ENCODE measurements at places on chromosomes 5 and 9.

DNA sequence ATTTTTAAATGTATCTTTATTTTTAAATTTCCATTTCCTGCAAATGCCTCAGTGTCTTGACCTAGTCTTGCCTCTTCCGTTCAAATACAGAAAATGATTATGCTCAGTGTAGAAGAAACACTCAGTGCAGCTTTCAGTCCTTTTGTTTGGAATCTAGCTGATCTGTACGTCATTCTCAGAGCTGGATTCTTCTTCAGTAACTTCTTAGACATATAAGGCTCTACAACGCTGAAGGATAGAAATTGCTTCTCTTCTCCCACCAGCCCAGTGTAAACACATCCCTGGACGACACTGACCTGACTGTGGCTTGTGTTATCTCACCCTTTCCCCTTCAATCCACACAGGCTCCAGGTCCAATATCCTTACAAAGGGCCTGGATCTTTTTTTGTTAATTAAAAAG, 3.2 kb upstream of the ALDH1B1 start:
- no peak for DNase-seq

- DNase-seq, result no peak
These were observed 126.4 kb downstream of the TTLL11 start for GRCh38 chr9:121966706-121967105.

DNA sequence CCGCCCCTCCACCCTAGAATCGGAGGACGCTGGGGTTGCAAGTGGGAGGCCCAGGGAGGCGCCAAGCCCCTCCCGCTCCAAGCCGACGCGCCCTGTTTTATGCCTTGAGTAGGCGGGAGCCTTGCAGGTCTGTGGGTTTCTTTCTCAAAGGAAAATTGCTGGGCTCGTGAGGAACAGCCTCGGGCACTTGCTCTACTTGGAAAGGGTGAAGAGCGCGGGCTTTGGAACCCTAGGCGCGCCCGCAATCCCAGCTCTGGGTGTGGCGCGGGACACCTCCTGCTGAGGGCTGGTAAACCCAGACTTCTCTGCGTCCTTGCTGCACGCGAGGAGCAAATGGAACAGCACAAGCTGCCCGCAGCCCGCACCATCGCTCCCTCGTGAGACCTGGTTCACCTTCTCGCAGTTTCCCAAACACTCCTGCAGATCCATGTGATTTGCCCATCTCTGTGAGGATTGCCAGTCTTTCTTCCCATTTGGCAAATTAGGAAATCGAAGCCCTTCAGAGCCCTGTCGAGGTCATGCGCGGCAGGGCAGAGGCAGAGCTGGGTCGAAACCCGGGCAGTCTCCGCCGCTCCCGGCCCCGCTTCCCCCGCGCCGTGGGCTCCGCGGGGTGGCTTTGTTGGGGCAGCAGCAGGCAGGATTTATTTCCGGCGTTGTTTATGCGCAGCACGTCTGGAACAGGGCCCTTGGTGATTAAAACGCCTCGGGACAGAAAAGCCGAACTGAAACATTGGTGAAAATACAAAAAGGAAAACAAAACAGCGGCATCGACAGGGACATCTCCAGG, 98.4 kb upstream of the CPLX2 start:
- DNase-seq, result no peak

DNA sequence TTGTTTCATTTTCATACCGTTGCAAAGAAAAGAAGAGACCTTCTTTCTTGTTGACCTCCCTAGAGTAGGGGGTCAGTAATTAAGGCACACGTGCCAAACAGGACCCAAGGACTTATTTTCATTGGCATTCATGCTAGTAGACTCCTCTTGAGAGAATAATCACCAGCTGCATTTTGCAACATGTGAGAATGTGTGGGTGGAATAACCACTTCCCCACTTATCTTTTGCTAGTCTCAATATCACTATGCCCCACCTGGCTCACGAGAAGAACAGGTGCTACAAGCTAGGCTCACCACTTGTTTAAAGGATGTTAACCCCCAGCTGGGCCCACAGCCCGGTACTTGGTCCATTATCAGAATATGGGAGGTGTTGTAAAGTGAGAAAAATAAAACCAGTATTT, 460.7 kb upstream of the MEF2C start:
- no peak for DNase-seq

GRCh38 chr9:69009708-69010107, 4.2 kb downstream of the PRKACG start:
- DNase-seq, result no peak

DNA sequence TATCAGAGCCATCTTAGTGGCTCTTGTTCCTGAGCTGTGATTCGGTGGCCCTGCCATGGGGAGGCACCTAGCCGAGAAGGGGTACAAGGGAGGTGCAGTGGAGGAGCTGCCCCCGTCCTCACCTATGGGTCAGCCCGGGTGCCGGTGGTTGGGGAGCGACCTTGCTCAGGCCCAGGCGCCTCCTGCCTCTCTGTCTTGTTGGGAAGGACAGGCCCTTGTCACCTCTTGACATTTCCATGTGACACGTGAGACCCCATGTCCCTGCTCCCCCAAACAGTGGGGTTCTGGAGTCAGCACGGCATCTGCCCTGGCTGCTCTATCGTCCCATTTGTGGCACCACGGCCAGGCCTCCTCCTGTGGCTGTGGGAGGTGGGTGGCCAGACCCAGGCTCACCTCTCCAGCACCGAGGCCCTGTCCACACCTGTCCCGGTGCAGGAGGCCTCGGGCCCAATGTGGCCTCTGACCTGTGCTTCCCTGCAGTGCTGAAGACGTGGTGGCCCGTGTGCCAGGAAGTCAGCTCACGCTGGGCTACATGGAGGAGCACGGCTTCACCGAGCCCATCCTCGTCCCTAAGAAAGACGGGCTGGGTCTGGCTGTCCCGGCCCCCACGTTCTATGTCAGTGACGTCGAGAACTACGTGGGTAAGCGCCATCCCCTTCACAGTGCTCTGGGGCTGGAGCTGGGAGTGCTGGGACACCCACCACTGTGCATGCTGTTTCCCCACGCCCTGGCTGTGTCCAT, 68.9 kb downstream of the PHF2 start:
- no peak for DNase-seq

DNA sequence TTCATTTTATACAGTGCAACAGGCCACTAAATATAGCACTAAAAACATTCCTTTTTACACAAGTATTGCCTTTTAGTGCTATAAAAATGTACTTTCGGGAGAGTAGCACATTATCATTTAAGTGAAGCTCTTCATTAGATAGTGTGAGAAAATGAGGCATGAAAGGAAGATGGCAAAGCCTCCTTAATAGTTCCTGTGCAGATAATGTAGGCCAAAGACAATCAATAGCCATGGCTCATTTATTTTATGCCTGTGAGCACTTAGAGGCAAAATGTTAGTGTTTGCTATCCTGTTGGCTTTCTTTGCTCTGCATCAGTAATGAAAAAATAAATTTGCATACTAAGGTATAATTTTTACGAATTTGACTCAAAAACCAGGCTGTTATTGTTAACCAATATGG, 929.5 kb upstream of the C9orf72 start:
- DNase-seq, result no peak

DNA sequence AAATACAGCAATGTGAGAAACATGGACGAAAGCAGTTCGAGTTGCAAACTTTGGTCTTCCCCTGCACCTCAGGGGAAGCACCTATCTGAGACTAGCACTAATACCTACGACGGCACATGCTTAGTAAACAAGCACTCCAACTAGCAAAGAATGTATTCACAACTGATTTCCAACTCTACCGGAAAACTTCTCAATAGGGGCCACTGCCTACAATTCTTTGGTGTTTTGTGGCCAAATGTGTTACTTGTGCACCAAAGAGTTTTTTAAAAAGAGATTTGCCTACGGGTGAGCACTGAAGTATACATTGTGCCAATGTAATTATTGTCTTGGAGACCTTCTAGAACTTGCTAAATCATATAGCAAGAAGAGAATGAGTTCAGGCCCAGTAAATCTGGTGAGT, 12.2 kb downstream of the ENC1 start:
- DNase-seq, result no peak

GRCh38 chr5:130135506-130135905, 231.2 kb downstream of the CHSY3 start:
- no peak for DNase-seq

- DNase-seq, result no peak
These were observed 94.1 kb downstream of the PTCH1 start for GRCh38 chr9:95422650-95423049.

DNA sequence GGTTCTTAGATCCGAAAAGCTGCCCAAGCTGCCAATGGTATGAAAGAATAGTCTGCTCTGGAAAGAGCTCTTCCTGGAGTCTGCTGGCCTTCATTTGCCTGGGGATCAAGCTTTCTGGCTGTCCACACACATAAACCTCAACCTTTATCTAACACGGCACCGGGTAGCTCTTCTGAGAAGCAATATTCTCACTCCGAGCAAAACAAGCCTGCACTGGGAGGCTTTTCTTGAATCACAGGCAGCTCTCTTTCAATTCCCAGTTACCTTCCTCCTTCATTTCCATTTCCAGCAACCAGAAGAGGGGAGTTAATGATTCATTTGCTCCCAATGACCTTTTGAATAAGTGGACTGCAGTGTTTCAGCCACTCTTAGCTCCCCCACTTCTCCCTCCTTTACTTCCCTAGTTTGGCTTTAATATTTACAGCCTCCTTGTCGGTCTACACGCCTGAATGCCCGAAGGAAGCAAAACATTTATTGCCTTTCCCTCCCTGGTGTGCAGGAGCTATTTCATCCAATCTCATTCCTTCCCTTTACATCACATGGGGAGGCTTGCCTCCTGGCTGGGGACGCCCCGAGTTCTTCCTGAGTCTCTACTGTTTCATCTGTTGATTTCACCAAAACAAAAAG, 187.1 kb downstream of the ARHGEF28 start:
- no peak for DNase-seq

DNA sequence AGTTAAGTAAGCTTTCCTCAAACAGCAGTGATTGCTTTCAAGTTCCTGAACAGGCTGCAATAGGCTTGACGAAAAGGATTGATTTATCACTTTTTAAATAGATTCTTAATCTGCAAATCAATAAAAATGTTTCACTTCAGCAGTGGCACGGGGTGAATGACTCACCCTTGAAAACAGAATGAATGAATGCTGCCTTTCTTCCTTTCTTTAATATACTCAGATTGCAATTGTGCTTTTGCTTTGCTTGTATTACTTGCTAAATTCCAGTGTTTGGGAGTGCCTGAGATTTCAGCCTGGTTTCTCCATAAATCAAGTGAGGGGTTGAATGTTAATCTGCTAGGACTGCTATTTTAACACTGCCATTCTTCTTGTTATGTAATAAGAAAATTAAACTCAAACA, 1293.8 kb downstream of the PTPRD start:
- DNase-seq, result no peak

- DNase-seq, result no peak
These were observed 265.1 kb upstream of the TAS2R1 start for GRCh38 chr5:9895302-9895645.

GRCh38 chr9:9961487-9961886, 651.3 kb downstream of the PTPRD start:
- no peak for DNase-seq

DNA sequence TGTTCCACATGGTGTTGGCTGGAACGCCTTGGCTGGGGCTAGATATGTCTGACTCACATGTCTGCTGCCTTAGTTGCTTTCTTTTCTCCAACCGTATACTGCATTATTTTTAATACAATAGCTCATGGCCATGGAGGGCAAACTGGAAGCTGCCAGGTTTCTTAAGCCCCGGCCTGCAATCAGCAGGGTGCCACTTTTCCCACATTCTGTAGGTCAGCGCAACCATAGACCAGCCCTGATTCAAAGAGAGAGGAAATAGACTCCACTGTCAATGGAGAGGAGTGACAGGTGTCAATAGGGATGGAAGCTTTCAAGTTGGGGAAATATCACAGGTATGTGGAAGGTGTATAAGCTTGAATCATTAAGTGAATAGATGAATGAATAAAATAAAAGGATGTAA, 60.5 kb downstream of the TARS1 start:
- no peak for DNase-seq

GRCh38 chr9:128899566-128900322, 17.8 kb downstream of the LRRC8A start:
- no peak for DNase-seq

GRCh38 chr5:12242950-12243888, 339.0 kb upstream of the CTNND2 start:
- no peak for DNase-seq

GRCh38 chr9:34232201-34232600, 53.4 kb downstream of the UBAP1 start:
- no peak for DNase-seq

GRCh38 chr5:55510523-55510880, 24.3 kb downstream of the PLPP1 start:
- DNase-seq, result no peak

- DNase-seq, result peak; percentile 4
These were observed 732 bp downstream of the PBX3 start for GRCh38 chr9:125747765-125748445.

DNA sequence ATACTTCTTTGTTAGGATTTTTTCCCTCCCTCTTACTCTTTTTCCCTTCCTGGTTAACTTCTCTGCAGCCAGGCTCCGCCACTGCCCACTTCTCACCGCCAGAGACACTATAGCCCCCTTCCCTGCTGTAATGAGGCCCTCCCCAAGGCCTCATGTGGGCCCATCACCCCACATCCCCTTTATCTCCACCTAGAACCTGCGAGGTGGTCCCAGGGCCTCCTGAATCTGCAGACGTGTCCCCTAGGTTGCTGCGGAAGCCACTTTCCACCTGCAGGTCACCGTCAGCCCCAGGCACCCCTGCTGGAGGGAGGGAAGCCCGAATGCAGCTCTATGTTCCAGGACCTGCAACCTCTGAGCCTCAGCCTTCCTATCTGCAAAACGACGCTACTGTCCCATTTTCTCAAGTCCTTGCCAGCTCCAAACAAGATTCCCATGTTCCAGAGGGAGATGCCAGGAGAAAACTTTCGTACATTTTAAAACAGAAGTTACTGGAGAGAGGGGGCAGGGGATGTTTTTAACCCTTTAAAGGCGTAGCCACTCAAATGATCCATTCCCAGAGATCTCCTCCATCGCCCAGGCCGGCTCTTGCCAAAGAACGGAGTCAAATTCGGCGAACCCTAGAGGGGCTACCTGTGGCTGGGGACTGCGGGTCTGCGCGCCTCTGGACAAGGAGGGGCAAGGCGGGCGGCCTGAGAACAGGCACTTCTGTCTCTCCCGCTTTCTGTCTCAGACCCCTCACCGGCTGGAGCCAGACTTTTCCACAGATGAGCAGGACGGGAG, 929 bp downstream of the SH3PXD2B start:
- DNase-seq, result no peak

DNA sequence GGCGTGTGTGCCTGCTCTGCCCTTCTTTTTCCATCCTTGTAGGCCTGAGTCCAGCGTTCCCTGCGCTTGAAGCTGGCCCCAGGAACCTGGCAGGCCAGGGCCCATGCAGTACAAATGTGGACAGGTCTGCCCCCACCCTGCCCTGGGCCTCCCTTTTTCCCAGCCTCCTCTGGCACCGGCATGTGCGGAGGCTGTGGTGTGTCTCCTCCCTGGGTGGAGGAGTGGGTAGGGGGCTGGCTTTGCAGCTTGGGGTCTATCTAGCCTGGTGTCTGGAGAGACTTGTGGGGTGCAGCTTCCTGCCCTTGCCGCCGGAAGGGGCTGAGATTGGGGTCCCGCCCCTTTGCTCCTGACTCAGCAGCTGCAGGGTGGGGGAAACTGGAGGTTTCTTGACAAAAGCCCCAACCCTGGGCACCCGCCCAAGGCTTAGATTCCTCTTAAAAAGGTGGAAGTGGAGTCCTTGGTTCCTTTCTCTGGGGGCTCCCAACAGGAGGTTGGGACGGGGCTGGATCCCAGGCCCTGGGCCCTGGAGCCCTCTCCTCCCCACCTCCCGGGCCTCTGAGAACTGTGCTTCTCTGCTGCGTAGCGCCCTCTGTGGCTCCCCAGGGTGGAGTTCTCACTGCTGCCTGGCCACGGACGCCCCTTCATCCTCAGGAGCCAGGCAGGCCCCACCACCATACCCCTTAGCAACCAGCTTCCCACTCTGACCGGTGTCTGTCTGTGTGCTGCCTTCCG, 18.0 kb downstream of the RXRA start:
- DNase-seq, result no peak

GRCh38 chr9:81234924-81235610, 454.3 kb downstream of the TLE1 start:
- DNase-seq, result no peak
